ENCODE measurements at places on chromosomes 6 and 20. TPM values are rescaled to one million over a fixed set of nuclear protein-coding genes. Genes with fewer than 3 reads are reported as not detected.

- H3K27ac ChIP-seq, result no peak overlapping the region
- H3K36me3 ChIP-seq, result no peaks in the 10 kb centered on the region
- DNase-seq, result no peak
- no peaks in the 10 kb centered on the region for H3K27me3 ChIP-seq
Observed at GRCh38 chr6:35069262-35069661, 71.9 kb downstream of the TCP11 start.

GRCh38 chr20:46464451-46464850 is 48.9 kb downstream of the ZNF334 start:
- DNase-seq, result no peak
- H3K27ac ChIP-seq, result no peak overlapping the region
- no peak overlapping the region for H3K4me3 ChIP-seq
- H3K4me1 ChIP-seq, result no peaks in the 10 kb centered on the region

GRCh38 chr6:63259153-63259552 is 47.9 kb downstream of the FKBP1C start:
- no peak overlapping the region for H3K4me3 ChIP-seq
- H3K36me3 ChIP-seq, result no peaks in the 10 kb centered on the region
- H3K27ac ChIP-seq, result no peak overlapping the region
- no peak for DNase-seq

DNA sequence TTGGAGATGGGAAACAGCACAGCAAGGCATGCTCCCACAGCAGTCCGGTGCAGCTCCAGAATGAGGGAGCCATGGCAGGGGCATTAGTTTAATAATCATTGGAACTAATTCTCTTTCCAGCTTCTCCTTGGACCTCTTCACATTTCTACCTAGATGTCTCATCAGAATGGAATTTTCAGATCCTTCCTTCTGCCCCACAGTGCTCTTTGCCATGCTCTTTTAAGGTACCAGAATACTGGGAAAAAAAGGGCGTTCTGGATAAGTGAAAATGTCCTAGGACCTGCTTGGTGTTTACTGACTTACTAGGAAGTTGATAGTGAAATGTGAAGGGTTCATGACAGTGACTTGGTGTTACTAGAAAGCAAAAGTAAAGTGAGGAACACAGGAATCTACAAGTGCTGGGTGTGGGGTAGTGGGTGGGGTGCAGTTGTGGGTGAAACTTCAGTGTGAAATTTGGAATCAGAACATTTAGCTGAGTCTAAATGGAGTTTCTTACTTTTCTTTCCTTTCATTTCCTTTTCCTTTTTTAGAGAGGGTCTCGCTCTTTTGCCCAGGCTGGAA is 207.1 kb downstream of the ARID1B start:
- H3K4me1 ChIP-seq, result peaks cover 62% of the 10 kb centered on the region
- H3K27ac ChIP-seq, result no peak overlapping the region
- H3K4me3 ChIP-seq, result no peak overlapping the region
- no peaks in the 10 kb centered on the region for H3K36me3 ChIP-seq

The PRR18 gene
- total RNA-seq, result not detected

DNA sequence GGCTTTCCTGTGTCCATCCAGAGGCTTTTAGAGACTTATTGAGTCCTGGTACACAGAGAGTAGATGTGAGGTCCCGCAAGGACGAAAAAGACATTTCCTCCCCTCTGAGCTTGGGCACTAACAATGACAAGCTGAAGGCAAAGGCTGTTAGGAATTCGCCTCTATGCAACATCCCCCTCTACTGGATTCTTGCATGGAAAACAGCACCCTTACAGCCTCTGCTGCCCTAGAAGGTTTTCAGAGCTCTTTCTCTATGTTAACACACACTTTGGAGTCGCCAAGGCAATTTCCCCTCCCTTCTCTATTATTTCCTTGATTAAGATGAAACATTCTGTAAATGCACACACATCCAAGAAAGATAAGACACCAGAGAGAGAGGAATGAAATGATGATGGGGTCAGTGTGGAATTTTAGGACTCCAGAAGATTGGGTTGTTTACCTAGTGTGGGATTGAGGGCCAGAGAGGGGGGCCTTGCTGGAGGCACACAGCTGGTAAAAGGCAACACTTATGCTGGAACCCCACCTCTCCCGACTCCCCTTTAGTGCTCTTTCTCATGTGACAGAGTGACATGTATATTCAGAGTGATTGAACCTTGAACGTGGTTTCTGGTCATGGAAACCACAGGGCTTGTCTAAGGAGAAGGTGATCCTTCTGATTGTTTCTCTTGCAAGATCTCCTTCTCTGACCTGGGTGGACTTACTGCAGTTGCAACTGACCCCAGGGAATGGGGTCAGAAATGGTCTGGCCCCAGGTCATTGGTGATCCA is 300.7 kb downstream of the CLIC5 start:
- no peak overlapping the region for H3K4me3 ChIP-seq
- no peak overlapping the region for H3K27ac ChIP-seq
- no peak for DNase-seq
- no peaks in the 10 kb centered on the region for H3K36me3 ChIP-seq
- no peaks in the 10 kb centered on the region for H3K27me3 ChIP-seq

The DEF6 gene
- 0.76 TPM for total RNA-seq
